ENCODE measurements at places on chromosomes 7 and 10.

- DNase-seq, result peak; percentile 40
Observed at GRCh38 chr10:129963641-129964501, at the start of gene EBF3. EBF3 (minus strand) TSS chr10:129964274; CDS start chr10:129963768, 506 bp downstream.

GRCh38 chr10:62511656-62512055 lies 137.5 kb downstream of the ZNF365 start:
- DNase-seq, result no peak

DNA sequence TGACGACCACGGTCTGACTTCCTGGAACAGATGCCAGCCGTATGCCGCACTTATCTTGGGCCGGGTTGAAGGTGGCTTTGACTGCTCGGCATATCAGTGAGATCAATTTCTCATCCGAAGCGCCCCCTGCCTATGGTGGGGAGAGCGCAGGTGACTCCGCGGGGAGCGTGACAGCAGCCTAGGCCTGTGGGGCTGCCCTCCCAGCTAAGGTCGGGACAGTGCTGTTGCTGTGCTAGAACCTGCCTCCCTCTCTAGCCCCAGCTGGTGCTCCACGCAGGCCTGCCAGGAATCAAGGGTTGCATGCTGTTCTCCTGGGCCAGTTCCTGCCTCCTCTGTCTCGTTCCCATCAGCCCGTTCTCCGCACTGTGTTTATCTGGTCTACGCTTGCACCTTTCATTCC lies 49.8 kb downstream of the PODXL start:
- DNase-seq, result no peak

DNA sequence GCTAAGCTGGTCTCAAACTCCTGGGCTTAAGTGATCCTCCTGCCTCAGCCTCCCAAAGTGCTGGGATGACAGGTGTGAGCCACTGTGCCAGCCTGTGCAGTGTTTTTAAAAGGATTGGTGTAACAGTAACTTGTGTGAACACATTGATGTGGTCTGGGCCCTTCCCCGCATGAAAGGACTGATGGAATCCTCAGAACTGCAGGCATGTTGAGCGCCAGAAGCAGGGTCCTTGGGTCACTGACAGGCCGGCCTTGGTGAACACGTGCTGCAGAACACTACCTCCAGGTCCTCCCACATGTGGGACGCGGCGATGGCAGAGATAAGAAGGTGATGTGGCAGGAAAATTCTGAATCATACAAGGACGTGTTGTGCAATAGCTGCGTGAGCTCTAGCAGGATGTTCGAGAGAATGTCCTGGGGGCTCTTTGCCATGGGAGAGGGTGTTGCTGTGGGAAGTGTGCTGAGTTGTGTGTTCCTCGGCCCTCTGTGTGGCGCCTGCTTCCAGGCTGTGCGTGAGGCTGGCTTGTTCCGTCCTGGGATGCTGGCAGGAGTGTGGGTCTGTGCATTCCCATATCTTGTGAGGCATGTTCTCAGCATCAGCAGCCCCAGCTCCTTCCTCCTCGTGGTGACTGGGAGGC lies 68.2 kb downstream of the DNAJB6 start:
- no peak for DNase-seq

Data from CD4-positive, alpha-beta T cell treated with Interleukin-10 for 1 hour (primary cell).